Liver (tissue), 10 donors: ENCODE measurements at places on chromosomes 16 and 17.

GRCh38 chr16:22117609-22118008 lies 25.3 kb downstream of the VWA3A start:
- no peak for DNase-seq

DNA sequence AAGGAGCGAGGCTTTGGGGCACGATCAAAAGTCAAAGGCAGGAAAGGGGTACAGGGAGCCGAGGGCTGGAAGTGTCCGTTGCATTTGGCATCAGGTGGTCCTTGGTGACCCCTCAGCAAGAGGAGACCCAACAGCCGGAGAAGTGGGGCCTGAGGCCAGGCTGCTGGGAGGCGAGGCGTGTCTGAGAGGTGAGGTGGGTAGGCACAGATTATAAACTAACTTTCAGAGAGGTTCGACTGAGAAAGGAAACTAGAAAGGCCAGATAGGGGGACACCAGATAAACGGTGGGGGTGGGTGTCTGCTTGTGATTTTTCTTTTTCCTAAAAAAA lies 3.6 kb downstream of the PECAM1 start:
- no peak for DNase-seq

DNA sequence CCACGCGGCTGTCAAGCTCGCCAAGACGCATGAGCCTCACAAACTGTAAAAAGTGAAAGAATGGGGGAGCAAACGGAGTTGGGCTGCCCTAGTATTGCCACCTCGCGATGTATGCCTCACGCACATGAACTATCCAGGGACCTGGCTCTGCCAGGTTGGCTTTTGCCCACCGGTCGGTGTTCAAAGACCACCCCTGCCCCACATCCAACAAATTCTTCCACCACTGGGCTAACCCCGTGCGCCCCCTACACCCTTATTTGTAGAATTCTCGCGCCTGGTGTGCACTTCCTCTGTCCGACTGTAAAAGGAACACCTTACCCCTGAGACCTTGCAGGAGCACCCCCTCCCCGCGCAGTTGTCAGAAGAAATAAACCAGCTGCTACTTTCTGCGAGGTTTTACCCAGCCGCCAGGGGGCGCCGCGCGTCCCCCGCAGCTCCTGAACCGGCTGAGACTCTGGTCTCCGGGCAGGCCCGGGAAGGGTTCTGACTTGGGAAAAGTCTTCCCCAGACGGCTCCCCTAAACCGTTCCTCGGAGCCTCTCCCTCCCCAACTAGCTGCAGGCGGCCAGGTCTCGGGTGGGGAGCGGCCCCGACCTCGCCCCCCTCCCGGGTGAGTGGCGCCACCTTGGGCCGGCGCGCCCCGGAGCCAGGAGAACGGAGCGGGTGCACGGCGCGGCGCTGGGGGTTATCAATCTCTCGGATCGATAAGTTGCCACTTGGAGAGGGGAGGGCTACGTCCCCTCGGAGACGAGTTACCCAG lies 1.7 kb upstream of the ZNF423 start:
- DNase-seq, result peak; percentile 74

GRCh38 chr17:66459811-66460270 lies 157.4 kb downstream of the PRKCA start:
- no peak for DNase-seq

DNA sequence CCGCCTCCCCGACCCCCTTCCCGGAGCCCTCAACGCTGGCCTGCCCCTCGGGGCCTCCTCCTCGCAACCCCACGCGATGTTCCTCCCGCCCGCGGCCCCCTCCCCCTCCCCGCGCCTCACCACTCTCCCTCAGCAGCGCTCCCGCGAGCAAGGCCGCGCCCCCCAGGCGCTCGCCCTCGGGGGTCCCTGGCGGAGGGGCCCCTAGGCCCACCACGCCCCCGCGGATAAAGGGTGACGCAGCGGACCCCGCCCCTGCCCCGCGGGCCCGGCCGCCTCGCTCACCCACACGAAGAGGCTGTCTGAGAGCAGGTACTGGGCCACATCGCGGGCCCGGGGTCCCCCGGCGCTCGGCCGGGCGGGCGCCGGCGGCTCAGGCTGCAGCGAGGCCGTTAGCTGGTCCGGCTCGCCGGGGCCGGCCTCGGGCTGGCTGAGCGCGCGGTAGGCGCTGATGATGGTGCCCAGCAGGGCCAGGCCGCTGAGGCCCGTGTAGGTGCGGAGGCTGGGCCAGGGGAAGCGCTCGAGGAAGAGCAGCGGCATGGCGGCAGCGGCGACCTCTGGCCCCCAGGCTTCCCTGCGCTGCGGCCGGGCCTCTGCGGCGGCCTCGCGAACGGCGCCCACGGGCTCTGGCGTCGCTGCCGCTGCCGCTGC lies 430 bp downstream of the AMFR start:
- peak; percentile 63 for DNase-seq

DNA sequence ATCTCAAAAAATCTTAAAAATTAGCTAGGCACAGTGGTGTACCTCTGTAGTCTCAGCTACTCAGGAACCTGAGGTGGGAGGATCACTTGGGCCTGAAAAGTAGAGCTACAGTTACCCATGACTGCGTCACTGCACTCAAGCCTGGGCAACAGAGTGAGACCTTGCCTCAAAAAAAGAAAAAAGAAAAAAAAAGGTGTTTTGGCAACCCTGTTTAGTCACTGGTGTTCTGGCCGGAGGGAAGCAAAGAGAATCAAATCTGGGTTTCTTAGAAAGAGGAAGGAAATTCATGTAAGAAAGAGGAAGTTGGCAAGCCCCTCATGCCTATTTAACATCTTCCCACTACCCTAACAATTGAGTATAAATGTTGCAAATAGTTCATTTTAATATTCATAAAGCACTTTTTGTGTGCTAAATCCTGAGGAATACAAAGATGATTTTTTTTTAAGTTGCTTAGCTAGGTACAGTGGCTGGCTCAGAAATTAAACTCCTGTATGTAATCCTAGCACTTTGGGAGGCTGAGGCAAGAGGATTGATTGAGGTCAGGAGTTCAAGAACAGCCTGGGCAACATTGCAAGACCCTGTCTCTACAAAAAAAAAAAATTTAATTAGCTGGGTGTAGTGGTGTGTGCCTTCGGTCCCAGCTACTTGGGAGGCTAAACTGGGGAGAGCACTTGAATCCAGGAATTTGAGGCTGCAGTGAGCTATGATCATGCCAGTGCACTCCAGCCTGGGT lies 6.5 kb upstream of the USP32 start:
- DNase-seq, result no peak

- DNase-seq, result no peak
Measured at GRCh38 chr17:39517224-39517623, 55.9 kb downstream of the CDK12 start.

DNA sequence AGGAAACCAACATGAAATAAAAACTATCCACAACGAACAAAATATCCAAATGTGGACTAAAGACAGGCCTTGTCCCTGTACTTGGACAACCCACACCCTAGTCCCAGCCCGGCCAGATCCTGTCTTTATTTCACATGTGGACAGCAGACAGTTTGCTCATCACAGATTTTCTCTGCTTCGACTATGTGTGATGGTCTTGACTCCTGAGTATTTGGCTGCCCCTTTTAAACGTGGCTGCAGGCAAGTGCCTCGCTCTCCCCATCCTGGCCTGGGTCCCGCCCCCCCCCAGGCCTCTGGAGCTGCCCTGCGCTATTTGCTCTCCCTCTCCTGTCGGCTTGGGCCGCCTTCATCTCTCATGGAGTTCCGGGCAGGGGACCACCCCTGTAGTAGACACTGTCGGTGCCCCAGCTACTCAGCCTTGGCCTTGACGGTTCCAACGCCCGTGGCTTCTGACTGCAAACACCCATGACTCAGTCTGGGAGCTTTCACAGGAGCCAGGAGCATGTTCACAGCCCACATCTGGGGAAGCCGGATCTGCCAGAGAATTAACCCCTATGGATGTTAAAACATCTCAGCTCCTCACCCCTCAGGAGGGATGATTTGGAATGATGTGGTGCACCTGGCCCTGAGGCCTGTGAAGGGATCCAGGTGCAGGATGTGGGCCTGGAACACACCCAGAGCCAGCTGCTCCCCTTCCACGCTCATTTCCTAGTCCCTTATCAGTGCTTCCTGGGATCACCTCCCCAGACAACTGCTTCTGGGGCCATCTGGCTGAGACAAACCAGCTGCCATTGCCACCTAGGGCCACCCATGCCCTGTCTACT lies 229.7 kb upstream of the RPL38 start:
- DNase-seq, result no peak

DNA sequence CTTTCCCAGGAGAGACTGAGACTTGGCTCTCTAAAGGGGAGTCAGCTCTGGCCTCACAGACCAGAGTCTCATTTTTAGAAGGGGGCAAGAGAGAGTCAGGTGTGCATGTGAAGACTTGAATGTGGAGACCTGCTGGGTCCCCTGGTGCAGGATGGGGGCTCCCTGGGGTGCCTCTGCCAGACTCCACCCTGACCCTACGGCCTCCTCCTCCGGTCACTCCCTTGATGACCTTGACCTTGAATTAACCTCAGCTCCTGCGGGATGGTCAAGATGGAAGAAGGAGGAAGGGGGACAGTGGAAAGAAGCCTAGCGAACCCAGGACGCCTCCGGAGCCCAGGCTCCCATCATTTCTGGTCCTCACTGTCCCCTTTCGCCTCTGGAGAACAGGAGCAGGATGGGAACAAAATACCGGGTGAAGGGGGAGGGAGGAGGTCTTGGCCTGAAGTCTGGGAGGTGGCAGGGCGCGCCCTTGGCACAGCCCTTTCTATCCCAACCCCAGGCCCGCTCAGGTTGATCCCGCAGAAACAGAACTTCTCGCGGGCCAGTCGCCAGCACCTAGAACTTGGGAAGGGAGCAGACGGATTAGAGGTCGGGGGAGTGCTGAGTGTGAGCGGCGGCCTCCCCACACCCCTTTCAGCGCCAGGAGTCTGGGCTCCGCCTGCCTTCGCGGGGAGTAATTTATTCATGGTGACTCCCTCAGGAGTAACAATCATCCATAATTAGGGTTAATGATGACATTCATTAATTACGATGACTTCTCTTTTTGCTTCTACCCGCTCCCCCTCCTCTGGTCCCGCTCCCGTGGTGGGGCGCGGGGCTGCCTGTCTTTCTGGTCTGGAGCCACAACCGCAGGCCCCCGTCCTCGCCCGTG lies 1.6 kb downstream of the STAC2 start:
- no peak for DNase-seq

DNA sequence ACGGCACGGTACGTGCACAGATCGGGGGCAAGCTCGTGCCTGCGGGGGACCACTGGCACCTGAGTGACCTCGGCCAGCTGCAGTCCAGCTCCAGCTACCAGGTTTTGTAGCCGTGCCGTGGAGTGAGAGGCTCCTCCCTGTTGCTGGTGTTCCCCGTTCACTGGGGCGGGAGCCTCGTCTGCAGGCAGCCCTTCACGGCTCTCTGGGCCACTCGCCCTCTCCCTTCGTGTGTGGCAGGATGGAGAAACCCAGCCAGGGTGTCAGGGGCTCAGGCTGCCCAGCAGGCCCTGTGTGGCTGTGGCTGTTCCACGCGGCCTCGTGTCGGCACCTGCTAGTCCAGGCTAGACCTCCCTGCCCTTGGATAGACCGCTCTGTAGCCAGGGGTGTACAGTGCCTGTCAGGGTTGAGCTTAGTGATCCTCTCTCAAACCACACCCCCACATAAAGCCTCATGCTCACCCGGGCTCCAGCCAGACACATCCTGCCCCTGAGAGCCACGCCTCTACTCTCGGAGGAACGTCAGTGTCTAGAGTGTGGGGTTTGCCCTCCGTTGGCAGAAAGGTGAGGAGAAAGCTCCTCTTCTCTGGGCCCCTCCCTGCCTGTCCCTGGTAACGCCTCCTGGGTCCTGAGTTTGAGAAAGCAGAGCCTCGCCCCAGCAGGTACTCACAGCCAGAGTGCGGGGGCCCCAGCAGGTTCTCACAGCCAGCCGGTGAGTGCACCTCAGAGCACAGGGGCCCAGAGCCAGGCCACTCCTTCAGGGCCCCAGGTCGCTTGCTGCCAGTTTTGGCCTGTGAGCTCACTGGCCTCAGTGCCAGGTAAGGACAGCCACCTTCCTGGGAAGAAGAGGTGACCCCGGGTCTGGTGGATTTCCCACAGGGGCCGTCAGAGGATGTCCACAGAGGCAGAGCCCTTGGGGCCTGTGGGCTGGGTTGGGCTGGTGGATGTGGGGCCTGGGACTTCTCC lies 27.7 kb downstream of the NME3 start:
- no peak for DNase-seq
